ENCODE measurements at places on chromosomes 1 and 21. TPM values are rescaled to one million over a fixed set of nuclear protein-coding genes. Genes with fewer than 3 reads are reported as not detected.

DNA sequence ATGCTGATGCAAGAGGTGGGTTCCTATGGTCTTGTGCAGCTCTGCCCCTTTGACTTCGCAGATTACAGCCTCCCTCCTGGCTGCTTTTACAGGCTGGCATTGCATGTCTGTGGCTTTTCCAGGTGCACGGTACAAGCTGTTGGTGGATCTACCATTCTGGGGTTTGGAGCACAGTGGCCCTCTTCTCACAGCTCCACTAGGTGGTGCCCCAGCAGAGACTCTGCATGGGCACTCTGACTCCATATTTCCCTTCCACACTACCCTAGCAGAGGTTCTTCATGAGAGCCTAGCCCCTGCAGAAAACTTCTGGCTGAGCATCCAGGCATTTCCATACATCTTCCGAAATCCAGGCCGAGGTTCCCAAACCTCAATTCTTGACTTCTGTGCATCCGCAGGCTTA, 989.0 kb downstream of the PLA2G4A start:
- DNase-seq: no peak

- no peak for DNase-seq
Observed at GRCh38 chr1:37052120-37052519, 17.8 kb upstream of the GRIK3 start.

DNA sequence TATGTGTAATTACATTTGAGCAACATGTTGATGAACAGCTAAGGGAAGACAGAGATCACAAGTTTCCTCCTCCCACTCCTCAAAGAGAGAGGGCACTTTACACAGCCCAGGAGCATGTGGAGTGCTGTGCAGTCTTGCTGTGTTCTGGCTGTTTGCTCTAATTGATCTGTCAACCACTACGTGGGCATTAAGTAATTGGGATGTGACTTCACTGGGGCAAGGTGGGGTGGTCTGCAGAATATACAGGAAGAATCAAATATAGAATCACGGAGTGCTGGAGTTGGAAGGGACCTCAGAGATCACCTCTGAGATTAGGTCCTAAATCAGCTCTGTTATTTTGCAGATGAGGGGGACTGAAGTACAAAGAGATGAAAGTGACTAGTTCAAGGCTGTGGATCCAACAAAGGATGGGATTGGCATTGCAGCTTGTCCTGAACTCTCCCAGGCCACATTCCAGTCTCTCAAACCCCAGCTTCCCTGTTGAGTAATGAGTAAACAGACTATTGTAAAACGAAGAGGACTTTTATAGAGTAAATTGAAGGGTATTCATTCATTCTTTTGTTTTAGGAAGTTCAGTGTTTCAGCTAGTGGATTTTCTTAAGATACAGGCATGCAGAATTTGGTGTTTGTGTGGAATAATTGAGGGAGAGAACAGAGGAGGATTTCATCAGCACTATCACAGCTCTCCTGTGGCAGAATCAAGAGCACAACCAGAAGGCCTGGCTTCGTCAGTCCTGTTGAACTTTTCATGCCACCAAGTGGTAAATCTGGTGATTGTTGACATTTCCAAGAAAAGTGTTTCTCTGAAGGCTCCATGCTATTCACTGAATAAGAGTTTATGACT, 22.4 kb downstream of the NOS1AP start:
- no peak for DNase-seq

- no peak for DNase-seq
Observed at GRCh38 chr21:27369978-27370571, 403.2 kb upstream of the ADAMTS5 start.

DNA sequence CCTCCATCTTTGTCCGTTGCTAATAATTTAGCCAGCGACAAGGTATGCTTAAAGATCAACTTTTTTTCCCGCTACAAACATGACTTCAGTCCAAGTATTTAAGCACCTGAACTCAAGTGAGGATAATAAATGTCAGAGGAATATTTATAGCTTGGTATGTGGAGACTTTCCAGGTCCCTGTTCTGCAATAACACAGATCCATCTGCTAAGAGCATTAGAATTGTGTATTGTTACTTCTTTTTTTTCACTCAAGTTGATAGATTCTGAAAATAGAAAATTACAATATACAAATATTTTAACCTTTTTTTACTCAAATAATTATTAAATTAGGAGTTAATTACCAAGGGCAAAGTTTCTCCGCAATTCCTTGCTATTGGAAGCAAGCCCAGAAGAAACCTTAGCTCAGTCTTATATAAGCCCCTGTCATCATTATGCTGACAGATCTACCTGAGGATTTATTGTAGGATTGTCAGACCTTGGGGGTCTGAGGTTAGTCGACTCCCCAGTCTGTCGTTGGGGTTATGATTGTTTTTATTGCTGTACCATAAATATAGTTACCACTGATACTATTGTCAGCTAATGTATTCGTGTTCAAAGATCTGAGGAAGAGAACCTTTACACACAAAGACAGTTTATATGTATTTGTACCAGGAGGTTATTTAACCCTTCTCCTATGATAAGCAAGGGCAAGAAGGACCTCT, 337.9 kb downstream of the TBX15 start:
- DNase-seq: no peak

- peak; percentile 29 for DNase-seq
Observed at GRCh38 chr1:110083866-110084226, 13.4 kb upstream of the ALX3 start.

GRCh38 chr1:39105061-39105840, 79.1 kb downstream of the NDUFS5 start:
- DNase-seq: peak; percentile 86

DNA sequence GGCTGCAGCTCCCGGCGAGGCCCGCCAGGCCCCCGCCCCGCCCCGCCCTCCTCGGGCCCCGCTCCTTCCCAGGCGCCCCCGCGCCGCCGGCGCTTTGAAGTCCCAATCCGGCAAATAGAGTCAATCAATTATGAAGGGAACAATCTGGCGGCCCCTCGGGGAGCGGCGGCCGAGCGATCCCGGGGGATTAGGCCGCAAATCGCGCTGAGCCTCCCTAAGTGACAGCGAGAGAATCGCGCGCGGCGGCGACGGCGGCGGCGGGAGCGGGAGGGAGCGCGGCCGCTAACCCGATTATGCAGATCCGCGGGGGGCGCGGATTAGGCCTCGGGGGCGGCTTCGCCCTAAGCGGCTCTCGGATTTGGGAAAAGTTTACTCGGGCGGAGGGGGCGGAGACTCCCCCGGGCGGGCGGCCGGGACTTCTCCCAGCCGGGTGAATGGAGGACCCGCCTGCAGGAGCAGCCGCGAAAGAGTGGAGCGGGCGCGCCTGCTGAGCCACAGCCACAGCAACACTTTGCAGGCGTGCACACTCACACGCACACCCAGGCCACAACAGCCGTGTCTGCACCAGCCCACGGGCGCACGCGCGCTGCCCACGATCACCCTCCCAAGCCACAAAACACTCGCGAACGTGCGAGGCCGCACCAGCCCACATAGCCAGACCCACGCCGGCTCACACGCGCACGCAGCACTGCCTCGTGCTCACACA, 23.0 kb upstream of the DMBX1 start:
- DNase-seq: peak; percentile 40

GRCh38 chr1:23736437-23737134, 6.7 kb upstream of the ELOA start:
- DNase-seq: no peak

DNA sequence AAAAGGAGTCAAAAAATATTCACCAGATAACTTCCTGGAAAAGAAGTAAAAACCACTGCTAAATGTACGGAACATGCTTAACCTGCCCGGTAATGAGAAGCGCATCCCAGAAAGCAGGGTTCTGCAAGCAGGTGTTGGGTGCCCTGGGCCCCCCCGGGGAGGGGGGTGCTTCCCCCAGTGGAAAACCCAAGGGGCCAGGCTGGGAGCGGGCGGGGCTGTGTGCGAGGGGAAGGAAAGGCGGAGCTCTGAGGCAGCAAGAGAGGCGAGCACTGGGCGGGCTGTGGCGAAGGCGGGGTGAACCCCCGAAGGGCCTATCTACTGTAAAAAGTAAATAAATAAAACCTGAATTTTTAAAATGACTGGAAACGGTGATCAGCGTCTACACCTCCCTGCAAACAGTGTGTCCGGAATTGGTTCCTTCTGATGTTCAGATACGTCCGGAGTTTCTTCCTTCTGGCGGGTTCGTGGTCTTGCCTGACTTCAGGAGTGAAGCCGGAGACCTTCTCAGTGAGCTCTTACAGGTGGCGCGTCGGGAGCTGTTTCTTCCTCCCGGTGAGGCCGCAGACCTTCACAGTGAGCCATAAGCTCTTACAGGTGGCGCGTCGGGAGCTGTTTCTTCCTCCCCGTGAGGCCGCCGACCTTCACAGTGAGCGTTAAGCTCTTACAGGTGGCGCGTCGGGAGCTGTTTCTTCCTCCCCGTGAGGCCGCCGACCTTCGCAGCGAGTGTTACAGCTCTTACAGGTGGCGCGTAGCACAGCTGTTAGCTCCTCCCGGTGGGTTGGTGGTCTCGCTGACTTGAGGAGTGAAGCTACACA, 13.4 kb downstream of the FTCD start:
- DNase-seq: peak; percentile 24

DNA sequence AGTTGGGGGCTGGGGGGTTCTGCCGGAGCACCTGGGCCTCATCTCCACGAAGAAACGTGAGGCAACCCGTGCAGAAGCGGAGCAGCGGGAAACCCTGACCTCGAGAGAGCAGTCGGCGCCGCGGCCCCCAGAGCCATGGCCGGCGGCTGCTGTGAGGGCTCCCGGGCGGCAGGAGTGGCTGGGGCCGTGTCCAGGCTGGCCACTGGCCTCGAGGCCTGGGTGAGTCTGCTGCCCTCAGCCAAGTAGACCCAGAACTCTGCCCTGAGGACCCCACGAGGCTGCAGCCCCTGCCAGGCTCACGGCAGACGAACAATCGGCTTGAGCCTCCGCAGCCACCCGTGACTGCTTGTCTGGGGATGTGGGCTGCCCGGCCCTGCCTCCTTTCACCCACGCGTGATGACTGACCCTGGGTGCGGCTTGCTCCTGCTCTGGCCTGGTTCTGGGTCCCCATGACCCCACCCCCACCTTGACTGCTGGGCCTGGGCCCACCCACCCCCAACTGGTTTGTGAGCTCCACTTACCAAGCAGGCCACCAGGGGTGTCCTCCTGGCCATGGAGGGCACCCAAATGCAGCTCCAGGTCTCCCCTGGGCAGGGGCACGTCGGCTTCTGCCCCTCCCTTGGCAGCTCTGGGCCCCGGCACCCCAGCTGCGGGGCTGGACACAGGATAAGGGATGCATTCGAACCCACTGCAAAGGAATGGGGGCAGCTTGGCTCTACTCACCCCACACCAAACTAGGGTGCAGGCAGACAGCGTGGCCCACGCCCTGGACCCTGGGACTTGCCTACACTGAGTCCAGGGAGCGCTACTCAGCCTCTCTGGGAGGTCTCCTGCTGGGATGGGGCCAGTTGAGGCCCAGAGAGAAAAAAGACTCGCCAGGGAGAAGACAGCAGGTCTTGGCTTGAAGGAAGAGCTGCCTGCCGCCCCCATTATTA, 34.2 kb downstream of the MORN1 start:
- DNase-seq: peak; percentile 10

DNA sequence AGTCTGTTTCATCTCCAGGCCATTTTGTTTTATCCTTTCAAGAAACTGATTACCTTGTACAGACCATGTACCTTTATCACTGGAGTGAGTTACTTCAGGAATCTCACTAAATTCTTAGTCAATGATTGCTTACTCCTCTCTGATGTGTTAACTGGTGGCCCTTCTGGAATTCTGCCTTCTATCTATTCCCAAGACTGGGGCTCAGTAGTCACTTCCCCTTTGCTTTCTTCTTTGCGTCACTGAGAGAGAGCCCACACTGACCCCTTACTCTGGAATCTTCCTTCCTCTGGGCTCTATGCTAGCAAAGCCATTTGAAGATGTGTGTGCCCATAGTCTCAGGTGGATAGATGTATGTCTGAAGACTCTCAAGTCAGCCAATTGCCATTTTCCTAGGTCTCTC, 34.6 kb downstream of the XCL2 start:
- no peak for DNase-seq

AIRE gene
- total RNA-seq: 0.08 TPM

- peak; percentile 41 for DNase-seq
Observed at GRCh38 chr1:228490120-228491078, 3.2 kb downstream of the RNF187 start.

Measured in left cardiac atrium (tissue), 4 donors.